ENCODE measurements at places on chromosomes 2 and 18. TPM values are rescaled to one million over a fixed set of nuclear protein-coding genes. Genes with fewer than 3 reads are reported as not detected.

IL36RN gene
- total RNA-seq, result not detected

PRSS56 gene
- not detected for total RNA-seq

HAAO gene
- total RNA-seq, result not detected

TNS1 gene
- total RNA-seq, result 1.6 TPM

SERPINB2 gene
- total RNA-seq, result not detected

DPP10 gene
- not detected for total RNA-seq

GRCh38 chr2:229521576-229521975 is 192.8 kb downstream of the DNER start:
- DNase-seq, result no peak

GRCh38 chr2:102119255-102119654 is 23.3 kb upstream of the IL1R1 start:
- DNase-seq, result no peak

GRCh38 chr18:23094411-23095190 is 40.7 kb upstream of the CABLES1 start:
- DNase-seq, result no peak

- no peak for DNase-seq
Observed at GRCh38 chr2:230895536-230896345, 29.3 kb downstream of the GPR55 start.

- no peak for DNase-seq
Observed at GRCh38 chr2:207725873-207726578, 14.6 kb downstream of the CCNYL1 start.

GRCh38 chr2:7071154-7071553 is 153.9 kb downstream of the RNF144A start:
- DNase-seq, result no peak

DNA sequence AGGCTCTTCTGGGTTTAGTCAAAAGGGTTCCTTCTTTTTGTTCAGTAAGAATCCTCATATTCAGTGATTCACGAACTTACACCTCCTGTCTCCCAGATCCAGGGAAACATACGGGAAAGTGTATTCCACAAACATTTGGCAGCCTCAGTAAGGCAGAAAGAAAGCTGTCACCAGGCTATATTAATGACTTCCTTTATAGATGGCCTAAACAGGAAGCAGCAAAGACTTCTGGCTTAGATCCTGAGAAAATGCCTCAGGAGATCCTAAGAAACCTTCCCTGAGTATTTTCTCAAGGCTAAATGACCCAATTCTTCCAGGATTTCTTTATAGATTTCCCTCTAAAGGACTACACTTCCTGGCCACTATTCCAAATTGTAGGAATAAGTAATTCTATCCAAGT is 1995.5 kb upstream of the CELF4 start:
- peak; percentile 72 for DNase-seq

DNA sequence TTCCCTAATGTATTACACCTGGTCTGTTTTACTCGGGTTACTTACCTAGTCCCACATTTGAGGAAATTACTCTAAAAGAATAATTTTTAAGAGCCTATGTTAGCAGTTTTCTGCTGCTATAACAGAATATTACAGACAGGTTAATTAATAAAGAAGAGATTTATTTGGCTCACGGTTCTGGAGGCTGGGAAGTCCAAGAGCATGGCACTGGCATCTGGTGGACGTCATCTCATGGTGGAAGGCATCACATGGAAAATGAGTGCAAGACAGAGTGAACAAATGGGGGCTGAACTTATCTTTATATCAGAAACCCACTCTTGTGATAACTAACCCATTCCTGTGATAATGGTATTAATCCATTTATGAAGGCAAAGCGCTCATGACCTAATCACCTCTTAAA is 12.8 kb upstream of the GLS start:
- no peak for DNase-seq

DNA sequence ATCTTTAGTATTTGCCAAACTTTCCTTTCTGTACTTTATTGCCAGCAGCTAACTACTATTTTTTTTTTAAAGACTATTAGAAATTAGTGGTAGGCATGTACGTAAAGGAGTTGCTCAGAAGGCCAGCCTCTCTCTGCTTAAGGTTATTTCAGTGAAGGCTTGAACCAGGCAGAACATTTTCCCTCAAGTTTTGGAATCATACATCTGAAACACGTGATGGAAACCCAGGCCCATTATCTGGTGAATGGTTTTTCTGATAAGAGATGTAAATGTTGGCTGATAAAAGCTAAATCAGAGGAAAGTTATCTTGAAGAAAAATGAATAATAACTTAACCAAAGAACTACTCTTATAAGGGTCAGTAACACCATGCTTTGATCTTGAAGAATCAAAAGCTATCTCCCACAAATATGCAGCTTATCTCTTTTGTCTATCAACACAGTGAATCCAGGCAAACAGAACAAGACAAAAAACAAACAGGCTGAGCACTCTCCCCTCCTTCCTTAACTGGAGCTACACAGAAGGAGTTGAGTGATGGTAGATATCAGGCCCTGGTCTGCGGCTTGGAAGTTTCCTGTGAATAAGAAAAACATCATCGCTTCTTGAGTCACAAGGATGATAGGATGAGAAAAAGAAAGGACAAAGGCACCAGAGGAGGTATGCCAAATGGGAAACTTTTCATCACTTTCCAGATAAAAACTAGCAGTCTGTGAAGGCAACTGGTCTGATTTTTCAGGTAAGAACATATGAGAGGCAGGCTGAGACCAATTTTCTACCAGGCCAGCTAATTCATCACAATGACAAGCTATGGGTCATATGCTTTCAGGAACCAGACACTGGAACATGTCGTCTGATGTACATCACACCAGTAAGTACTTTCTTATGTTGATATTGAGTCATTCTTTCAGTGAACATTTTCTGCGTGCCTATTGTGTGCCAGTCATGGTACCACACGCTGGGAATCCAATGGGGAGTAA is 88.4 kb upstream of the STK17B start:
- peak; percentile 91 for DNase-seq

DNA sequence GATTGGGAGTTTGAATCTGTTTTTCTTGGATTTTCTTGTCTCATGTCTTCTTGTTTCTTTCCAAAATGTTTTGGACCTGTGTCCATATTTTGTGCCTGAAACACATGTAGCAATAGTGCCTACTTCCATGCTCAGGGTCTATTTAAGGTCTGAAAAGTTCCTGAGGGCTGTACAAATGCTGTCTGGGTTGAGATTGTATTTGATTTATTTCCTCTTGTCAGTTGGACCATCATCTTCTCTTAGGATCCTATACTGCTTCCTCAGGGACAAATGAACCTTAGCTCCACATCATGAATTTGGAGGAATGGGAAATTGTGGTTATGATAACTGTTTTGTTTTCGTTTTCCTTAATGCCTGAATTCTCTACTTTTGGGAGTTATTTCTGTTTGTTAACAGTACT is 59.9 kb downstream of the UBR3 start:
- no peak for DNase-seq

- DNase-seq, result no peak
Observed at GRCh38 chr2:226669905-226670304, 129.7 kb downstream of the IRS1 start.

DNA sequence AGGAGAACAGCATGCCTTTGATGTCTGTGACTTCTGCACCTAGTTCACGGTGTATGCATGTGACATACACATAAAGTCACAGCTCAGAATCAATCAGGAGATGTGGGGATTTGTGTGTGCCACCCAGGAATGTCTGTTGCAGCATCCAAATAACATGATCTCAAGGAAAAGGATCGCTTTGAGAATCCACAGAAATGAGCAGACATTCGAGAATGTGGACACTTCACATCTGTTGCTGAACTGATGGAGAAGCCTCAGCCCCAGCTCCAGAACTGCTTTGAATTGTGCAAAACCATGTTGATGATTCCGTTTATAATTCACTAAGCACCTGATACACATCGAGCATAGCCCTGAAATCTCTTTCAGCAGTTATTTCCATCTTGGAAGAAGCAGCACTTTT is 208.6 kb downstream of the CMPK2 start:
- DNase-seq, result no peak

Measured in A172 (cell line).